ENCODE measurements at places on chromosomes 7 and 10. TPM values are rescaled to one million over a fixed set of nuclear protein-coding genes. Genes with fewer than 3 reads are reported as not detected.

GRCh38 chr10:13712837-13713581 is 126.2 kb downstream of the PRPF18 start:
- peak; percentile 21 for DNase-seq

The OR13A1 gene
- 17.4 TPM for total RNA-seq

The OR6B1 gene
- not detected for total RNA-seq

- peak; percentile 35 for DNase-seq
Measured at GRCh38 chr7:98281757-98282606, 496 bp downstream of the BRI3 start.

DNA sequence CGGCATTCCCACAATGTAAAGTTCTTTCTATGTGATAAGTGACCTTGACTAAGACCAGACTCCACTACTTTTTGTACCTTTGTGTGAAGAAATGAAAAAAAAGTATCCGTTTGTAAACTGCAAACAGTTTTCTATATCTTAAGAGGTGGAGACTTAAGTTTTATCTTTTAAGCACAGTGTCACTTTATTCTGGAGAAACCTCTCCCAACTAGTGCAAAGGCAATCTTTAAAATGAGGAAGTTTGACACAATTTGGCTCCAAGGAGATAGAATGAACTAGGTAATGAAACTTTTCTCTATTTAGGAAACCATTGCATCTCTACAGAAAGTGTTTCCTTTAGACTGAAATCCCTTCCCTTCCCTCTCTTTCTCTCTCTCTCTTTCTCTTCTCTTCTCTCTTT is 122.9 kb downstream of the SAMD9 start:
- DNase-seq, result no peak

GRCh38 chr7:46357851-46358250 is 436.8 kb upstream of the IGFBP3 start:
- DNase-seq, result no peak

GRCh38 chr10:74794531-74794930 is 31.9 kb upstream of the KAT6B start:
- DNase-seq, result no peak

DNA sequence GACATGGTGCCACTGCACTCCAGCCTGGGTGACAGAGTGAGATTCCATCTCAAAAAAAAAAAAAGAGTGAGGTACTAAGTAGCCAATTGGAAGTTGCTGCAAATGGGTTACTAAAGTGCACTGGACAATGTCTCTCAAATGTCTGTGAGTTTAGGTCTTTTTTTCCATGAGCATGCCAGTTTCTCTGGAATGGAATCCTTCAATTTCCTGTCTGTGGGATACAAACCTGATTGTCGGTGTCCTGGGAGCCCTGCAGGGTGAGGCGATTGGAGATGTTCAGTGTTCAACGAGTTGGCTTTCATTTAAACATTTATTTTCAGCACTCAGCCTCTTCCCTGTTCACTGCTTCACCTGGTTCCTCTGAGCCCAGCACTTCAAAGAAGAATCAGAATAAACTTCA is 5.3 kb upstream of the CALD1 start:
- no peak for DNase-seq

DNA sequence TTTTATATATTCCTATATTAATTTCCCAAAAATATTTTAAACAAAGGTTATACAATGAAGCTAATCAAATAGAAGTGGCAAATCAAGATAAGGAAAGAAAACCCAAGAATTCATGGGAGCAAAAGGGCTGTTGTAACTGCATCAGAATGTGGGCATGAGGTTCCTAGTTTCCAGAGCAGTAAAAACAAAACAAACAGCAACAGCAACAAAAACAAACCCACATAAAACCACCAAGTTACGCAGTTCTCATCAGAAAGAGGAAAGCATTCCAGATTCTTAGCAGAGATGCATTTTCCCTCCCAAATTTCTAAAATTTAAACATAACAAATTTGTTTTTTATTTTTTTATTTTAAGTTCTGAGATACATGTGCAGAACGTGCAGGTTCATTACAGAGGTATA is 34.8 kb upstream of the MSMB start:
- DNase-seq, result no peak

DNA sequence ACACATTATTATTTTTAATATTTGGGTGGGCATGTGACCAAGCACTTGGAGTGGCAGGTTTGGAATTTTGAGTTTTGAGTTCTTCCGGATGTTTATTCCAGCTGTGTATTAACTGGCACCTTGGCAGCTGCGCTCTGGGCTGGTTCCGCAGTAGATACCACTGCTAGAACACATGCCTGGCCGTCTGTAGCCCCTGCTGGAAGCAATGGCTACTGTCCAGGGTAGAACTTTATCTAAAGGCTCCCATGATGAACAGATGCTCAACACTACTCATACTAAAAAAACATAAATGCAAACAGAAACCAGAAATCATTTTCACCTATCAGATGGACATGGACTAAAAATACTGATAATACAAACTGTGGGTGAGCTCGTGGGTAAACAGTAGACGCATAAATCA is 19.4 kb upstream of the SH3PXD2A start:
- no peak for DNase-seq

GRCh38 chr10:16606421-16606820 is 84.7 kb upstream of the C1QL3 start:
- no peak for DNase-seq

GRCh38 chr10:88883448-88883809 is 3.4 kb downstream of the STAMBPL1 start:
- peak; percentile 48 for DNase-seq

The WEE2 gene
- not detected for total RNA-seq

- DNase-seq, result no peak
Measured at GRCh38 chr7:47803846-47804245, 144.4 kb downstream of the PKD1L1 start.

DNA sequence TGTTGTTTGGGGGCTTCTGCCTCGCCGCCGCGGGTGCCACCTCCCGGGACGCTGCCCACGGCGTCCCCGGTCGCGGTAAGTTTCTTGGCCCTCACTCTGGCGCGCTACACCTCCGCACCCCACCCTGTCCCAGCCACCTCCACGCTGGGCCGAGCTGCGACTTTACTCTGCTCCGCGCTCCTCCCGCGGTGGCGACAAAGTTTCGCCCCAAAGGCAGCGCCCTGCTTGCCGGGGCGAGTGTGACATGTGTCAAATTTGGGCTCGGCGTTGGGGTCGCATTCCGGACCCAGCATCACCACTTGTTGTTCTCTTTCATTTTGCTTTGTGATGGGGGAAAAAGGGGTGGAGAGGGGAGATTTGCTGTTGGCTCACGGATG is 167.7 kb upstream of the PPP1R3A start:
- no peak for DNase-seq

The CFAP70 gene
- 1.1 TPM for total RNA-seq

GRCh38 chr10:30028006-30028737 is 31.2 kb downstream of the JCAD start:
- DNase-seq, result no peak

All from OCI-LY7 (cell line).